NCI-H510A treated with DMSO at 0.1 percent for 48 hours (cell line): ENCODE measurements at places on chromosomes 7 and 10.

DNA sequence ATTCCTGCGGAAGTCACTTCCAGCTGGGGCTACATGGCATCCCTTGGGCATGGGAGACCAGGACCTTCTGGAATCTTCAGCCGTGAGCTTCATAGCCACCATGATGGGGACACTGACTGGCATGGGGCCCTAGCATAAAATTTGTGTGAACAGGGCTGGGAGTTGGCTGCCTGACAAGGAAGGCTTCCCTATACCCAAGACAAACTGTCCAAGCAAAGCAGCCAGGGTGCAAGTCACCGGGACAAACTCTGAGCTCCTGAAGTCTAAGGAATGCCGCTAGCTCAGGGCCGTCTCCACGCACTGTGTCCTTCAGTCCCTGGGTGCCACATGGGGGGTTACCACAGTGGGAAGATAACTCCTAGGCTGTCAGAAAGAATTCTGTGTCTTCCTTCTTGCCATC lies 627.4 kb downstream of the CALN1 start:
- no peak for DNase-seq

- no peak for DNase-seq
Observed at GRCh38 chr10:63115732-63116383, 17.3 kb upstream of the NRBF2 start.

DNA sequence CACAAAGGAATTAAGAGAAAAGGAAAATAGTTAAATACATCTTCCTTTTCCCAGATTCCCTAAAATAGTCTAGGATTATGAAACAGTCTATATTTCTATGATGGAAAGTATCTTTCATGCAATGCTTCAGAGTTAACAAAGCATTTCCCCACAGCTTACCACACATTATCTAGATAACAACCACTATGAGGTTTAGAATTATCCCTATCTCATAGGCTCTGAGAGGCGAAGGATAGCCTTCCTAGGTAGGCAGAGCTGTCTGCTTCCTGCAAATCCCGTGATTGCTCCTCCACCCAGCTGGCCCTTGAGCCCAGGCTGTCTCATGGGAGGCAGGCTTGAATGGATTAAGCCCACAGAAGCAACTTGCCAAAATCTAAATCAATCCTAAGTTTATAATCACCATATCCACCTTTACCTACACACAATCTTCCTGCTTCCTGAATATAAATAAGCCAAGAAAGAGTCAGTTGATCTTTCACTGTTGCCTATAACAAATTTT lies 321.4 kb upstream of the AOAH start:
- no peak for DNase-seq

DNA sequence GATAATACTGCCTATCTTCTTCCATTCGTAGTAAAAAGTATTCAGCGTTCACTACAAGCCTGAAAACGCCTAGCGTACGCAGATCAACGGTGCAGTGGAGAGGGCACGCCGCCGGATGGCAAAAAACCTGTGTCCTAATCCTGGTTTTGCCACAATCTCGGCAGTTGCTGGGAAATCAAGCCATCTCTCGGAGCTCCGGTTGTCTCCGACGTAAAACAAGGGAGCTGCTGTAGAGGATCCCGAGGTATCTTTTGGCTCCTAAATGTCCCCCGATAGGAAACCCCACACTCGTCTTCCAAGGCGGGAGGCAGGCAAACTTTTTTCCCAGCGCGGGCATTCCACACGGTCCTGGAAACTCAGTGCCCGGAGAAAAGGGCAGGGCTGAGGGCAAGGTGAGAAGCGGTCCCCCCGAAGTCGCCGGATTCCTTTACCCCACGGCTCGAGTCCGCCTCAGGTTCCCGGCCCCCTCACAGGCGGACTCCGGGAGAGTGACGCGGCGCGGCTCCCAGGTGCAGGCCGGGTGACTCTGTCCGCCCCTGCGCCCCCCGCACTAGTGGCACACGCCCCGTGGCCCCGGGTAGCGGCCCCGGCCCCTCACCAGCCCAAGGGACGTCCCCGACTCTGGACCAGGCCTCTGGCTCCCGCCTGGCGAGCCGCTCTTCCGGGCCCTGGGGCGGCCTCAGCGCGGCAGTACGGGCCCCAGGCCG lies 649 bp downstream of the IDE start:
- peak; percentile 45 for DNase-seq

- DNase-seq = no peak
Observed at GRCh38 chr10:106682175-106682574, 482.3 kb downstream of the SORCS1 start.

- no peak for DNase-seq
Observed at GRCh38 chr7:90594751-90595317, 1.3 kb upstream of the CDK14 start.

GRCh38 chr7:859359-860030 lies 16.9 kb upstream of the GET4 start:
- DNase-seq = no peak

- no peak for DNase-seq
Observed at GRCh38 chr7:138481447-138482380, 21.7 kb downstream of the TRIM24 start.

DNA sequence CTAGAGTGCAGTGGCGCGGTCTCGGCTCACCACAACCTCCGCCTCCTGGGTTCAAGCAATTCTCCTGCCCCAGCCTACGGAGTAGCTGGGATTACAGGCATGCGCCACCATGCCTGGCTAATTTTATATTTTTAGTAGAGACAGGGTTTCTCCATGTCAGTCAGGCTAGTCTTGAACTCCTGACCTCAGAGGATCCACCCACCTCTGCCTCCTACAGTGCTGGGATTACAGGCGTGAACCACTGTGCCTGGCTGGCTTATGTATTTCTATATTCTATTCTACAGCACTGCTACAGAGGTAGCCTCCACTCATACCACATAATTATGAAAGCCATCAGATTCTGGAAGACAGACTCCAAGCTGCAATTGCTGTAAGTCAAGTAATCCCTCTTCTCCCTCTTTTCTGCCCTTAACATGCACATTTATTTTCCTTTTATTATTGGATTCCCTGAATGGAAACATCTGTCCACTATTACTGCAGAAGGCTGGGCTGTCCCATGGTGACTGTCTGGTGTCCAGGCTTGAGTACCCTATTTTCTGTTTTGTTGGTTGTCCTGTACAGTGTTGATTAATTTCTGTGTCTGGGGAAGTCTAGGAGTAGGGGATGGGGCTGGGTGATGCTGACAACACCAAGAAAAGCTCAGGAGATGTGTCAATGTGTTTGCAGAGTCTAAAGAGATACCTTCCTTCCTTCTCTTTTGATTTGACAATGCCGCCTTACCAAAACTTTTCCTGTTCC lies 5.8 kb upstream of the ZNF487 start:
- no peak for DNase-seq

- DNase-seq = no peak
Observed at GRCh38 chr7:22138106-22138505, 192.4 kb upstream of the CDCA7L start.

DNA sequence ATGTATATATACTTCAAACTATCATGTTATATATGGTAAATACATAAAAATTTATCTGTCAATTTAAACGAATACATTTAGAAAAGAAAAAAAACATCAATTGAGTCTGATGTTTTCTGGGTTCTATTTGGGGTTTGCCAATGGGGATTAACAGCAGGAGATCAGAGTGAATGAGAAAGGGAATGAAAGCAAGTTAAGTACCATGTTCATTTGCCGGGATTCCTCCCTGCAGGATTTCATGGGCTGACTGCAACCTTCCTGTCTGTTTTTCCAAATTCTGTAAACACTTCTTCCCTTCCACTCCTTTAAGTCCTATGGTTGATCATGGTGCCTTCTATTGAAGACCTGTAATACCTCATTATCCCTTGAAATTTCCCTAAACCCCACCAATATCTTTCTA lies 33.9 kb upstream of the SEMA3A start:
- no peak for DNase-seq

DNA sequence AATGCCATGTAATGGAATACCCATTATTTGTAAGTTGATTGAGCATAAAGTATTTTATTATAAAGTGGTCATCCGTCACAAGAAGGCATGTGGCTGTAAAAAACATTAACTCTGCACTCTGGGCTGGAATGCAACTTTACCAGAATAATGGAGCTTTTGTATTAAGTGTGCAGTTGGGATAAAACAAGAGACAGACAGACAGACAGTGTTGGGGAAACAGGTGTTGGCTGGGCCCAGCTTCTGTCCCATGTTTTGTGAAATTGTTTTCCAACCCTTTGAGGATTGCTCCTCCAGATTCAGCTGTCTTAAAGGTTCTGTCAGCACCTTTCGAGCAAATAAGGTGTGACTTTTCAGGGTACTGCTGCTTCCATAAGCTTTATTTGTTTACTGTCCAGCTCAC lies 67.9 kb upstream of the NFKB2 start:
- DNase-seq = no peak

DNA sequence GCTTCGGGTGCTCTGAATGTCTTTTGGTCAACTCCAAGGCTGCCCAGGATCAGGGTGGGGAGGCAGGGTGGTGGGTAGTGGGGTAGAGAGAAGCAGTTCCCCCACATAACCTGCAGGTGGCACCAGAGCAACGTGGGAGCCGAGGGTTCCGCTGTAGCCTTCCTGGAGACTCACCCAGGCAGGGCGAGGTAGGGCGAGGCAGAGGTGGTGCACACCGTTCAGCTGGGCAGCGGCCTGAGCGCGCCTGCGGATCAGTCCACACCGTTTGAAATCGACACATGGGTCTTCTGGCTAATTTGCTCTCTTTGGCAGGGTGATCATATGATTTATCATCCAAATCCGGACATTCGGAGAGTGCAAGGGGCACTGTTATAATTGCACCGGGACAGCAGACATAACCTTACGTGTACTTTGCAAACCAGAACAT lies 41.4 kb upstream of the MAP3K8 start:
- peak; percentile 30 for DNase-seq

- DNase-seq = no peak
Observed at GRCh38 chr10:48391994-48392393, 85.5 kb downstream of the MAPK8 start.

DNA sequence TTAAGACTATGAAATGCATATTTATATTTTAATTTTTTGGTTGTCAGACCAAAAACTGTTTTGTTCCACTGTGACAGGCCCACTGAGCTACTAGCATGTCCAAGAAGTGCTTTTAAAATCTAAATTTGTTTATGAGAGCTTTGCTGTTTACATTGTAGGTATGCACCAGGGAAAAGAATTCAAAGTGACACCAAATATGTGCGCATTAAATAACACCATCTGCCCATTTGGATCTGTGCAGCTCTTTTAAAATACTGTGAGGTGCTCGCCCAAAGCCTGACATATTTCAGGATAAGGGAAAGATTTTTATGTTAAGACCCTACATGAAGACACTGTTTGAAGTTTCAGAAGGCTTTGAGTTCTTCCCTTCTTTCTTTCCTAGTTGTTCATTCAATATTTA lies 162.9 kb downstream of the ST7 start:
- no peak for DNase-seq

GRCh38 chr7:147029953-147030352 lies 913.4 kb downstream of the CNTNAP2 start:
- DNase-seq = no peak

GRCh38 chr10:49520122-49520775 lies 18.7 kb downstream of the ERCC6 start:
- DNase-seq = no peak

- no peak for DNase-seq
Observed at GRCh38 chr7:154832557-154833138, 170.3 kb downstream of the PAXIP1 start.

DNA sequence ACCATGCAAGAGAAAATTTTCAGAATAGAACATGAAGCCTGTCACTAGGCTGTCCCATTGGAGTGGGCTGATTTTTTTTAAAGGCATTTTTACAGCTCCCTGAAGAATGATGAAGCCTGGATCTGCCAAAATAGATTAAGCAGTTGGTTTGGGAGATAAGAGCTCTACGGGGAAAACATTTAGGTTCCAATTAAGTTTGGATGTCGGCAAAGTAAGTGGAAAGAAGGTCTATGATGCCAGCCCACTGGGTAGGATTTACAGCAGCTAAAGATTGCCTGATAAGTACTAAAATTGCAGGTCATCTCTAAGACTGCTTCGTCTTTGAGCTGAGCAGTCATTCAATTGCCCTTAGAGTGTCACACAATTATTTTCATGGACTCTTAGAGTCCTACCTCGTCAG lies 939.2 kb upstream of the CELF2 start:
- DNase-seq = no peak

- DNase-seq = no peak
Observed at GRCh38 chr10:3217301-3217700, 44.7 kb upstream of the PITRM1 start.

DNA sequence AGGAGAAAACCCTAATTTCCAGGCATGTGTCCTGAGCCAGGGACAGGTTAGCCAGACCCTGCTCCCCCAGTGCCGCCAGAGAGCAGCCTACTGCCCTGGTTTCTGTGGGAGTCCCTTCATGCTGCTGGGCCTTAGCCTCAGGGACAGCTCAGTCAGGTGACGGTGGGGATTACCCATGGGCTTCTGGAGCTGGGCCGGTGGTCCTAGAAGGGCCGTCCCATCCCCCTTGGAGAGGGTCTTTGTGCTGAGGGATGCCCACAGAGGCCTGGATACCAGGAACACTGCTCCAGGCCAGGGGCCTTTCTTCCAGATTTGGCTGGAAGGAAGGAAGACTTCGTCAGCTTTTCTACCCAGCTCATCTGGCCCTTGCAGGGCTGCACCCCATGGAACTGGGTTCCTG lies 71.4 kb upstream of the ZNF722 start:
- no peak for DNase-seq

GRCh38 chr10:58757352-58758065 lies 244.8 kb downstream of the BICC1 start:
- DNase-seq = no peak

- no peak for DNase-seq
Observed at GRCh38 chr7:924541-925231, 29.8 kb downstream of the ADAP1 start.
